ENCODE measurements at places on chromosomes 7 and 10.

- no peaks in the 10 kb centered on the region for H3K27me3 ChIP-seq
- DNase-seq = peak; percentile 49
- H3K36me3 ChIP-seq = no peaks in the 10 kb centered on the region
- H3K27ac ChIP-seq = peak overlapping the region; percentile 84
These were observed 934 bp downstream of the PRTFDC1 start for GRCh38 chr10:24951201-24952142.

- no peak overlapping the region for H3K27ac ChIP-seq
- H3K4me1 ChIP-seq = no peaks in the 10 kb centered on the region
- no peak for DNase-seq
- H3K36me3 ChIP-seq = no peaks in the 10 kb centered on the region
- no peaks in the 10 kb centered on the region for H3K27me3 ChIP-seq
These were observed 30.0 kb downstream of the MYOF start for GRCh38 chr10:93452143-93452542.

DNA sequence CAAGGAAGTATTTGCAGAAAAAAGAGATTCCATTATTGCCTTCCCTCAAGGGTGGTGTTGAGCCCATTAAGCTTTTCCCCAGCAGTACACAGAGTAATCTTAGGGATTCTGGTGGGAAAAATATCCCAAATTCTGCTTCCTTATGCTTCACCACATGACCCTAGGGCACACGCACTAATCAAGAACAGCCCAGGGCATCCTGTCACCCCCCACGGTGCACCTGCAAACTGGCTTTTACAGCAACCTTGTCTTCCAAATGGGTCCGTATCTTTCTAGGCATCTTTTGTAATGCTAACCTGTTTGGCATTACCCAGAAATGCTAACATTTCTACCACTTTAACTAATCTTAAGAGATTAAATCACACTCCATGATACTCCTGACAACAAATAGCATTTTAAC, 926 bp upstream of the C7orf33 start:
- H3K4me3 ChIP-seq = no peak overlapping the region
- no peak overlapping the region for H3K27ac ChIP-seq
- no peaks in the 10 kb centered on the region for H3K36me3 ChIP-seq
- peaks cover 5% of the 10 kb centered on the region for H3K27me3 ChIP-seq

GRCh38 chr10:103513380-103514060, 20.0 kb downstream of the NEURL1 start:
- no peaks in the 10 kb centered on the region for H3K27me3 ChIP-seq
- peaks cover 28% of the 10 kb centered on the region for H3K4me1 ChIP-seq

DNA sequence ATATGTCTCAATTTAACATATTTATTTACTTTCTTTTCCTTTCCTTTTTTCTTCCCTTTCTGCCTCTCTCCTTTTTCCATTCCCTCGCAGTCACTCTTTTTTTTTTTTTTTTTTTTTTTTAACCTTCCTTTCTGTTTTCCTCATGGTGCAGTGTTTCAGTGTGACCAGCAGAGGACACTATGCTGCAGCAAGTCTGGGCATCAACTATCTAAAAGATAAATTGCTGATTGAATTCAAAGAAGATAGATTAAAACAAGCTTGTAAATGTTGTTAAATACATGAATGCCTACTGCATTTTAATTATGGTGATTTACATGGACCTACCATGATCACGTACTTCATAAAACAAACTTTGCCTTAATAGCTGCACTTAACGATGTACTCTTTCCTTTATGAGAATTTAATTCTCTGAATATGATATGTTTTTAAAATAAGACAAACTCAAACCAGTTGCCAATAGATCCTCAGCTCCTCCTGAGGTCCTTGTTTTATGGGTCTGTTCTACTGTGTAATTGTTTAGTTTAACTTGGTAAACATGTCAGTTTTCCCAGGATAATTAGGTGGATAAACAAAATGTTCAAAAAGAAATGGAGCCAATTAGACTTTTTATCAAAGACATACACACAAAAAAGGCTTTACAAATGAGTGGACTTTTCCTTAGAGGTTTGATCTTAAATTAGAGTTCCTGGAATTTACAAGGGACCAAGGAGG, 101.0 kb upstream of the AGR3 start:
- H3K27me3 ChIP-seq = no peaks in the 10 kb centered on the region
- no peak overlapping the region for H3K4me3 ChIP-seq
- peak overlapping the region; percentile 13 for H3K27ac ChIP-seq
- peaks cover 35% of the 10 kb centered on the region for H3K4me1 ChIP-seq
- H3K36me3 ChIP-seq = no peaks in the 10 kb centered on the region

DNA sequence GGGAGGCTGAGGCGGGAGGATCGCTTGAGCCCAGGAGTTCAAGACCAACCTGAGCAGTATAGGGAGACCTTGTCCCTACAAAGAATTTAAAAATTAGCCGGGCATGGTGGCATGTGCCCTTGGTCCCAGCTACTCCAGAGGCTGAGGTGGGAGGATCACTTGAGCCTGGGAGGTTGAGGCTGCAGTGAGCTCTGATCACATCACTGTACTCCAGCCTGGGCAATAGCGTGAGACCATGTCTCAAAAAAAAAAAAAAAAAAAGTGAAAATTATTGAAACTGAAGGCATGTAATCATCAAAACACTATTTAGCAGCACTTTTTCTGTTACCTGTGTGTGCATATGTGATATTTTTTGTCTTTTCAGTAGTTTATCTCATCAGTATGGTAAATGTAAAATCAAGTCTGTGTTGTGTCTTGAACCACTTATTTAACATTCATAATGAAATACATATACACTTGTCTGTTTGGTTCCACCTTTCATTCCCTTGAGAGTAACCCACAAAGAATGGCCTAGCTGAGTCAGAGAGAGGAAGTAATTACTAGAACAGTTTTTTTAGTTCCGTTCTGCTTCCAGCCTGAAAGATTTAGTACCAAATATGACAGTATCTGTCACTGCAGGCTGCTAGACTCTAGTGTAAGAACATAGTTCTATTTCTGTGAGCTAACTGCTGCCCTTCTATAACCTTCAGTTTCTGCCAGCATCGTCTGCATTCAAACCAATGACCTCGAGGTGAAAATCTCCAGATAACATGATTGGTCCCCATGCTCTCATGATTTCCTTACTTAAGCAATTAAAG, 68.6 kb downstream of the MMRN2 start:
- H3K36me3 ChIP-seq = no peaks in the 10 kb centered on the region
